ENCODE measurements at places on chromosomes 12 and 14.

DNA sequence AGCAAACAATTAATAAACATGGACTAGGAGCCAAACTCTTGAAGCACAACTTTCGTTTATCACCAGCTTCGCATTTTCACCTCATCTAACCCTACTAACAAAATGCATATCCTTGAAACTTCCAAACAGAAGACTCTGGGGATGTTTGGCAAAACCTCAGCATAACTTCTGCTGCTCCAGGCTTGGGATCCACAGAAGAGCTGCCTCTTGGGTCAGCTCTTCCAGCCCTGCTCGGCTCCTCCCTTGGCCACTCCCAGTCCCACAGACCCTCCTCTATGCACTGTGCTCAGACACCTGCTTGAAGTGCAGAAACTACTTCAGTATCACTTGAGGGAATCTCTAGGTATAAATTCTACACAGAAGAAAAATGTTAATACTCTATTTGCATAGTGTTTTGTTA is 110.0 kb upstream of the AMIGO2 start:
- no peak for DNase-seq

DNA sequence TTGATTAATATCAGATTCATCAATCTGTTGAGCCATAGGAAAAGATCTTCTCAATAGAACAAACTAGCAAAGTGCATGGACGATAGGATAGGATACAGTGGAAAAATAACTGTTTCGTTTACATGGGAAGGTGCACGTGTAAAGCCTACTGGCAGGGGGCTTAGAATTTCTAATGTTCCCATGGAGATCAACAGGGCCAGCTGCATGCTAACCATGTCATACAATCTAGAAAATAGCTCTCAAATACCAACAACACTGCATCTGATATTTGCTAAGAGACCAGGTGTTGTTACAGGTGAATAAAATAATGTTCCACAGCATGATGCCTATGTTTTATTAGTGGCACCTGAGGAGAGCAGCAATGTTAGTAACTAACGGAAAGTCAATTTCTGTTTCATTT is 72.5 kb downstream of the ACSS3 start:
- no peak for DNase-seq

DNA sequence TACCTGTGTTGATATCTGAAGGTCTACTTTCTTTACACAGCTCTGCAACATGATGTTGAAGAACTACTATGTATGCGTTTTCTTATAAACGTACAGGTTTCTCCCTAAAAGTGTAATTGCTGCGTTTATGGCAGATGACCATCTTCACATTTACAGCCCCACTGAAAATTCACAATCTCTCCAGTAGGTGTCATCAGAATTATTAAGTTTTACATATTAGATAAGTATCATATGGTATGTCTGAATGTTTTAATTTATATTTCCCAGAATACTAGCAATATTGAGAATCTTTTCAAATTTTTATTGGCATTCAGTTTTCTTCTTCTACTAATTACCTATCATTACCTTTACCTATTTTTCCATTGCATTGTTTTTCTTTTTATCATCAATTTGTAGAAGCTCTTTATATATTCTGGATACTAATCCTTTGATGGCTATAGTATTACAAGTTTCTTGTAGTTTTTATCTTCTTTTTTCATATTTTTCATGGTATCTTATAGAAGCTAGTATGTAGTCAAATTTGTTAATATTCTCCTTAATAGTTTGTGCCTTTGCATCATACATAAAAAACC is 123.5 kb downstream of the CAPZA3 start:
- peak; percentile 7 for DNase-seq

DNA sequence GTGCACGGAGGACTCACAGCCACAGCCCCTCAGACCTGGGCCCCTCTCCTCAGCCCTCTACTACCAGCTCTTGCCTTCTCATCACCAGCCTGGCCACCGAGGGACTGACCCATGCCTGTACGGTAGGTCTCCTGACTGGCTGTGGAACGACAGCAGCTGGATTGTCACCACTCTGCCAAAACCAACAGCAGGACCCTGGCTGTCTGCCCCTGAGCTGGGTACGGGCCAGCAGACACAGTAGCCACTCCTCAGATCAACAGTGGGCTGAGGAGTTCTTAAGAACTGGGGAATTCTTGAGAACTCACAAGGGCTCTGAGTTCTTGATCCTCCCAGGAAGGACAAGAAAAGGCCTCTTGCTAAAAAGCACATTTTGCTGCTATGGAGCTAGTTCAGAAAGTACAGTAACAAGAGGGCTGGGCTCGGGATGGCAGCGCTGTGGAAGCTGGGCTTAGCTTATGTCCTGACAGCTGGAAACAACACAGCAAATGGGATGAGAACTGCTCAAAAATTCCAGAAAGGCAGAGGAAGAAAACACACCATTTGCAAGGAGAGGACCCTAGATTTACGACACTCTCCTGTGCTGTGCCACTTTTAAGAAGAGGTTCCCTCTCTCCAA is 176.4 kb downstream of the ANO2 start:
- DNase-seq = no peak

GRCh38 chr14:68391311-68392014 is 401.4 kb downstream of the ZFP36L1 start:
- peak; percentile 48 for DNase-seq

DNA sequence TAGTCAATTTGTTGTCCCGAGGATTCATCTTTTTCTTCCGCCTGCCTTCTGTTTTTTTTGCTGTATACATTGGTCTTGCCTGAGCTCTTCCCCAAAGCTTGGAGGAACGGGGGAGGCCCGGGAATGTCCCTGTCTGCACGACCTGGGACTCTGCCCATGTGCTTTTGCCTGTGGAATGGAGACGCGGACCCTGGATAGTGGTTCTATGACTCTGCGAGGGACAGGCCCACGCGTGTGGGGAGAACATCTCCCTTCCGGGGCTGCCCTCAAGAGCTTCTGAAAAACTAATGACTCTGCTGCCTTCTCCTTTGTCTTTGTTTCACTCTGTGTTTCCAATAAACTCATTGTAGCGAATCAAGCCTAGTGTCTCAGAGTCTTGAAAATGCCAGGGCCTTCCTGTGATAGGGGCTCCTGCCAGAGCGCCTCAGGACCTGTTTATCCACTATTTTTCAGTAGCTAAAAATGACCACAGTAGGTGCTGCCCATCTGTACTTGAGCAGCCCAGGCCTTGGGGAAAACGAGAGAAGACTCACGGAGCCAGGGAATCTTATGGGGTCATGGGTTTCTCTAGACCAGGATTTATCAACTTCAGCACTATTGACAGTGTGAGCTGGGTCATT is 12.3 kb downstream of the KRT83 start:
- no peak for DNase-seq

- DNase-seq = no peak
Observed at GRCh38 chr14:24849471-24849870, 200.5 kb downstream of the STXBP6 start.

DNA sequence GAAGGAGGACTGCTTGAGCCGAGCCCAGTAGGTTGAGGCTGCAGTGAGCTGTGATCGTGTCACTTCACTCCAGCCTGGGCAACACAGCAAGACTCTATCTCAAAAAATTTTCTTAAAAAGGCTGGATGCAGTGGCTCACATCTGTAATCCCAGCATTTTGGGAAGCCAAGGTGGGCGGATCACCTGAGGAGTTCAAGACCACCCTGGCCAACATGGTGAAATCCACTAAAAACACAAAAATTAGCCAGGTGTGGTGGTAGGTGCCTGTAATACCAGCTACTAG is 17.1 kb upstream of the MDM2 start:
- DNase-seq = no peak

- no peak for DNase-seq
Observed at GRCh38 chr14:86543521-86543920, 1013.6 kb downstream of the FLRT2 start.

DNA sequence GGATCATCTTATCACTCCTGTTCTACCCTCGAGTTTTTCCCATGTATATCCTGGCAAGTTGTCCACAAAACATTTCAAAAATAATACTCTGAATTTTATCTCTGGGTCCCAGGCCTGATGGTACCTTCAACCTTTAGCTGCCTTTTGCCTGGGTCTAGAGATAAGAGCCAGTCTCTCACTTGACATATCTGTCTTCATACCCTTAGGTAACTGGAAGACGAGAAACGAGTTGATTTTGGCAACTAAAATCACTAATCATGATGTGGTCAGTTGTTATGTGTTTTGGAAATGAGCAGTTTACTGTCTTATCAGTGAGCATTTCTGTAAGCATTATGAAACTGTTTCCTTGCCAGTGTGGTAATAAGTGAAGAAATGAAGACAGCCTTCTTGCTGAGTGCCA is 6.3 kb downstream of the RNF10 start:
- no peak for DNase-seq

- no peak for DNase-seq
Observed at GRCh38 chr12:11882301-11883019, 188.3 kb upstream of the BCL2L14 start.

DNA sequence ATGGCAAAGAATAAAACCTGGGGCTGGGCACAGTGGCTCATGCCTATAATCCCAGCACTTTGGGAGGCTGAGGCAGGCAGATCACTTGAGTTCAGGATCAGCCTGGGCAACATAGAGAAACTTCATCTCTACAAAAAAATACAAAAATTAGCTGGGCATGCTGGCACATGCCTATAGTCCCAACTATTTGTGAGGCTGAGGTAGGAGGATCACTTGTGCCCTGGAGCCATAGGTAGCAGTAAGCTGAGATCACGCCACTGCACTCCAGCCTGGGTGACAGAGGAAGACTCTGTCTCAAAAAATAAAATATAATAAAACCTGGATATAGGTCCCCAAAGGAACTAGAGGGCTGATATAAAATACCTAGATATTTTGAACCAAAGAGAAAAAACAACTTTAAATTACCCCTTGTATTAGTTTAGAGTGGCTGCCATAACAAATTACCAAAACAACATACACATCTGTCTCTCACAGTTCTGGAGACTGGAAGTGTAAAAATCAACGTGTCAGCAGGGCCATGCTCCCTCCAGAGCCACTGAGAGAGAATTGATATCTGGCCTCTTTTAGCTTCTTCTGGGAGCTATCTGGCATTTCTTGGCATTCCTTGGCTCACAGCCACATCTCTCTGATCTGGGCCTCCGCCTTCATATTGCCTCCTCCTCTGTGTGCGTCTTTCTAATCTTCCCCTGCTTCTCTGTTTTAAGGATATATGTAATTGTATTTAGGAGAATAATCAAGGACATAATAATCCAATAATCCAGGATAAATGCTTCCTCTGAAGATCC is 47.9 kb upstream of the ATF7IP start:
- DNase-seq = no peak

- no peak for DNase-seq
Observed at GRCh38 chr12:48978291-48978740, at the start of gene WNT1. Gene WNT1, plus strand, starts transcription at chr12:48978322. Its CDS starts 329 bp downstream, at chr12:48978651.

DNA sequence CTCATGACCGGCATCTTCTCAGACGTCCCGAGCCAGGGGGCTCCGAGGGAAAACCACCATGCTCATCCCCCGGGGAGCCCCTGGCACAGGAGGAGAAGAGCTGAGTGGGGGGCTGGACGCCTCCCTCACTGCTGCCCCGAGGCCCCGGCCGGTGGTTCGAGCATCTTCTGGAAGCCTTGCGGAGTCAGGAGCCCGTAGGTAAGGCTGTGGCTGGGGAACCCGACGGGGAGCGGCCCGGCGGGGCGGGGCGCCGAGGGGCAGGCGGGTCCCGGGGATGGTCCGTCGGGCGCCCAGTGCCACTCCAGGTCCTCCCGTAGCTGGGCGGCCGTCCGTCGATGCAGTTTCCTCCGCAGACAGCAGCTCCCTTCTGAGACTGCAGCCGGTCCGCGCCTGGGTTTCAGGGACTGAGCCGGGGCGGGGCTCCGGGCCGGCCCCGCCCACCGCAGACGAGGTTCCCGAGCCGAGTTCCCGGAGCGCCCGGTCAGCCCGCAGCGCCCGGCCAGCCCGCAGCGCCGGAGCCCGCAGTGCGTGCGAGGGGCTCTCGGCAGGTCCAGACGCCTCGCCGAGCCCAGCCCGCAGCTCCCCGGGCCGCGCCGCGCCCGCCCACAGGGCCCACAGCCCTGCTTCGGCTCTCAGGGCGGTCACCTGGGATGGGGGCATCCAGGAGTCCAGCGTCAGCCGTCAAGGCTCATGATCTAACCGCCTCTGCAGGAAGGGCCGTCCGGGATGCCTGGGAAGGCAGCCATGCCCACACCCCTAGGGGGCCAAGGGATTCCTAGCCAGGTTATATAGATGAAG is at the start of gene PGF:
Gene PGF, minus strand, starts transcription at position 369 of the 798 bp plus-strand sequence. Its CDS starts 355 bp downstream, at position 14.
- peak; percentile 86 for DNase-seq

DNA sequence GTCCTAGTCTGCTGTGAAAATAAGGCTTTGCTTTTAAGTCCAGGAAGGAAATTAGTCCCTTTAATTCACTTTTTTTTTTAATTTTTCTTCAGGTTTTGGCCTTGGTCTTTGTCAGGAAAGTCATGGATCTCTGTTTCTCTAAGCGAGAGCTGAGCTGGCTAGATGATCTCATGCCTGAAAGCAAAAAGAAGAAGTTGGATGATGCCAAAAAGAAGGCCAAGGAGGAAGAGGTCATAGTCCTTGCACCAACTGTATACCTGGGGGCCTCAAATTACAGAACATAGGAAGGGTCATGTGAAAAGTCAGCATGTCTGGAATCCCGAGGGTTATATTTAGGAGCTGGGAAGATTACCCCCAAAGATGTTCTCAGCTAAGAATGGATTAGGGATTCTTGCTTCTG is 72.3 kb downstream of the SLC4A8 start:
- DNase-seq = no peak

DNA sequence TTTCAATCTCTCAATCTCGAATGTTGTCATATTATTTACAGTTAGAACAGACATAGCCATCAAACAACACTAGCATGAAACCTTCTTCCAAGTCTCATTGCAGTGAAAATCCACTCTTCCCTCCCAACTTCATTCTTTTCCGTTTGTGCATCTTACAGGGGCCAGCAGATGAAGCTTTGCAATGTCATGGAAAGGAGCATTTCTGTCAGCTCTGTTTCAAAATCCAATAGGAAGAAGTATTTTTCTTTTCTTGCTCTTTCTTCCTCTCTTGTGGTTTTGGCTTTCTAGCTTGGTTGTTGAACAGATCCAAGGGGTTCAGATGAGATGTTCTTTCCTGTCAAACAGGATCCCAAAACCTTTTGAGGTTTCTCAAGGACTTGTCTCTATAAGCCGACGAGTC is 416.6 kb downstream of the AEBP2 start:
- DNase-seq = no peak

- no peak for DNase-seq
Observed at GRCh38 chr14:46036099-46036498, 615.5 kb downstream of the RPL10L start.

DNA sequence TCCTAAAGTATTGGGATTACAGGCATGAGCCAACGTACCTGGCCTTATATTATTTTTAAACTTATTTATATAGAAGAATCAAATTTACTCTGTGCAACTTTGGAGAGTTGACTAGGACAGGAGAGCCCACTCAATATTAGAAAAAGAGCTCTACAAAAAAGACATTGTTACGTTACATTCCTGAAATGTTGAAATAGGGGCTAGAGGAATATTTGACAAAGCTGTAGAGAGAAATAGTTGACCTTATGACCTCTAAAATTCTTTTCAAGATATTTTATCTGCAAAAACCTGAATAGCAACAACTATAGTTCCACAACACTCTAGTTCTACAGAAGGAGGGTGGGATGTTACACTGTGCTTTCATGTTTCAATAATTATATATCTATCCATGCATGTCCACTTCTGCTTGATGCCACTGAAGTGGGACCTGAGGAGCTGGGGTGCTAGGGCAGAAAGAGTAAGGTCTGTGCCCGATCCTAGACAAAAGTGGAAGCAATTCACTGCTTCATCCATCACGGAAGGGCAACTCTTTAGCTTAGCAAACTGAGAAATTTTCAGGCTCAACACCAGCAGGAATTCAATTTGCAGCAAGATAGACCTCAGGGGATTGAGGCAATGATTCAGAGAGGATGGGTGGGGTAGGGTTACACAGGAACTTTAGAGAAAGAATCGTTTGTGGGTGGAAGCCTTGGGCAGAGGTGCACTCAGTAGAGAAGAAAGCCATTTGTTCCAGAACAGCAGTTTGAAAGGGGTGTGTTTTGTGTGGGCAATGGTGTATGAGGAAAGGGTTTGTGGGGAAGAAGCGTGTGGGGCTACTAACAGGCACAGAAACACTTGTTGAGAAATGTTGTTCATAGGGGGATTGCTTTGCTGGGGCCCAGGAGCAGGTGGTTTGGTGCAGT is 16.0 kb upstream of the RNASE10 start:
- DNase-seq = no peak
